Frontal cortex (tissue), 4 donors: ENCODE measurements at places on chromosomes 7 and 10.

DNA sequence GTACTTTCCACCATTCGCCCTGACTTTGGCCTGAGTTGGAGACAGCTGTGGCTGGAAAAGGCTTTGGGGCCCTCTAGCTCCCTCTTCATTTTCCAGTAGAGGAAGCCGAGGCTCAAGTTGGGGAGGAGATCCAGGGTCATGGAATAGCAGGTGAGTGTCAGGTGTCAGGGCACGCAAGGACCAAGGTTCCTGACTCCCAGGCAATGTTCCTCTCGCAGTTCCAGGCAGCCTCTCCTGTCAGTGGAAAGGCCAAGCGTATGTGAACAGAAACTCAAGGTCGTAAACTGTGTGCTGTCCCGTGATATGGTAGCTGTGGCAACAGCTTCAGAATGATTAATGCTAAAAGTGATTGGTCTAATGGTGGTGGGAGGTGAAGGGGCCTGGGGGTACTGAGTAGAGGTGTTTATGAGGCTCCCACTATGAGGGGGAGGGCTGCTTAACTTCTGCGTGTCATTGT lies 13.2 kb downstream of the ADAMTS14 start:
- DNase-seq: no peak

DNA sequence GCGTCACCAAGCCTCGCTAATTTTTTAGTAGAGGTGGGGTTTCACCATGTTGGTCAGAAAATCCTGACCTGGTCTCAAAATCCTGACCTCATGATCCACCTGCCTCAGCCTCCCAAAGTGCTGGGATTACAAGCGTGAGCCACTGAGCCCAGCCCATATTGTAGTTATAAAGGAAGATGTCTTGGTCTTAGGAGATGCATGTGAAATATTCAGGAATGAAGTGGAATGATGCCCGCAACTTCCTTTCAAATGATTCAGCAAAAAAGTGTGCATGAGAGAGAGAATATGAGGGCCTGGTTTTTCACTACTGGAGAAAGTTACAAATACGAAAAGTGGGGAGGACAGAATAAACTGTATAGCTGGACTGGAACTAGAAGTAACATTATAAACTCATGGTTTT lies 15.9 kb downstream of the TMEM209 start:
- no peak for DNase-seq

GRCh38 chr7:7920481-7920880 lies 48.1 kb upstream of the GLCCI1 start:
- no peak for DNase-seq

DNA sequence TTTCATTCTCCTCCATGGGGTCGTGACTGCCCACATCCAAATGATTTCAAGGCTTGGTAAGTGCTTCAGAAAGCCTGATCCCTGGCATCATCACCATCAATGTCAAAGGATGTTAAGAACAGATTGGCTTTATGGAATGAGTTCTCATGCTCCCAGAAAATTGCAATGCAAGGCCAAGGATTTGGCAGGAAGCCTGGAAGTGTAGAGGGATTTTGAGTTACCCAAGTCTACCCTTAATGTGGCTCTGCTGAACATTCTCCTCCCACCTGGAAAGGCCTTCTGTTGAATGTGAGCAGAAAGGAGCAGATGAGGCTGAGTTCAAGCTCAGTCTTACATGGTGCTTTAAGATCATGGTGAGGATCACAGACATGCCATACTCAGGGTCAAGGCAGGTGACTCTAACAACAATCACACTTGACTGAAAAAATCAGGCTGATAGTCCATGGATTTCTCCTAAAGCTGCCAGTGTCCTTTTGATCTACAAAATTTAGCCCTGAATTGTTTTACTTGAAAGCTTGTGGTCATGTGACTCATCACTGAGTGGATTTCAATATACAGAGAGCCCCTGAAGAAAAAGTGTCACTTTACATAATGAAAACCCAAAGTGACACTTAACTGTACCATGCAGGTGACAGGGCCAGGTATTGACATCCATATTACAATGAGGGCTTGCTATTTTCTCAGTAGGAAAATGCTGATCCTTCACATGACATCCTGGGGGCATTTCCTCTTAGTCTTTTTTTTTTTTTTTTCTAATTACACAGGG lies 111.1 kb upstream of the PDLIM1 start:
- DNase-seq: no peak

DNA sequence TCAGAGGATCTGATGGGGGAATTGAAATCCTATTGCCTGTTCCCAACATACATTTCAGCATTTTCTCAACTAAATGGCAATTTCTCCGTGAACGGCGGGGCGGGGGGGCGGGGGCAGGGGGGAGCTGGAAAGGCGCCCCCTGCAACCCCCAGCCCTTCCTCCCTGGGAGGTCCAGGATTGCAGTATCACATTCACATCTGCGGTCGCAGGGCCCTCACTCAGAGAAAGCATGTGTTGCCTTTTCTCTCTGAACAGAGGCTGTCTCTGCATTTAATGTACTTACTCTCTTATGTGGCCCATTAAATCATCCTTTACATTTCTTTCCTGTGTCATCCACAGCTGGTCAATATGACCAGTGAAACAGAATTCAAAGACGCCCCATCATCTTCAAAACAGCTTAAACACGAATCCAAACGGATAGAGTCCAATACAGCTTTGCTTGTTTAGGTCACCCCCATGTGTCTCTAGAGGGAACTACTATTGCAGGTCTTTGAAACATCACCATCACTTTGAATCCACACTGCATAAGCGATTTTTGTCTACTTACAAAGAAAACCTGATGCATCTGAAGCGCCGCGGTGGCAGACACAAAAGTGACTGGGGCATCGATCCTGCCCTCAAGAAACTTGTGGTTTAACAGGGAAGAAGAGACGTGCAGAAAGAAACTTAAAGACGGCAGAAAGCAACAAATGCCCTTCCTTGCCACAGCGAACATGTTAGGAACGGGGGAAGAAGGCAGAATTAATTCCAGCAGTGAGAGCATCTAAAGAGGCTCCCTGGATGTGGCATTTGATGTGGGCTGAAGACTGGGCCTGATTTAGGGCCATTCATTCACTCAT lies 17.0 kb upstream of the ECHDC3 start:
- peak; percentile 48 for DNase-seq

DNA sequence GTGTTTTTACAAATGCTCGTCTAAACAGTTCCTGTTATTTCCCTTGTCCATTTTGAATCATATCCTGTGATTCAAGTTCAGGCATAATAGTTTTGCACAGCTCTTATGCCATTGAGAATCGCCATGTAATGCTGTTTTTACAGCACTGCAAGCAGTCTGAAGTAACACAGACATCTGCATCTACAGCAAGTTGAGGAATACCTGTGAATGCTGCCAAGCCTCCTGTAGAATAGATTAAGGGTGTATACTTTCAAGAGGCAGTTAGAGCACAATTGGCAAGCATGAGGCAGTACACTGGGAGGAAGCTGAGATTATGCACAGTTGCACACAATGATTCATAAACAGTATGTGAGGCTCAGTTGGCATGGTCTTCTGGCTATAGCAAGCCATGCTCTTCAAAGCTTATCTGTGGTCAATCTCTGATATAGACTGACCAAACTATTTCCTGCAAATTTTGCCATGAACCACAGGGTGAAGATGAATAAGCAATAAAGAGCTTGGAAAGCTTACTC lies 121.9 kb upstream of the AKR1E2 start:
- no peak for DNase-seq

DNA sequence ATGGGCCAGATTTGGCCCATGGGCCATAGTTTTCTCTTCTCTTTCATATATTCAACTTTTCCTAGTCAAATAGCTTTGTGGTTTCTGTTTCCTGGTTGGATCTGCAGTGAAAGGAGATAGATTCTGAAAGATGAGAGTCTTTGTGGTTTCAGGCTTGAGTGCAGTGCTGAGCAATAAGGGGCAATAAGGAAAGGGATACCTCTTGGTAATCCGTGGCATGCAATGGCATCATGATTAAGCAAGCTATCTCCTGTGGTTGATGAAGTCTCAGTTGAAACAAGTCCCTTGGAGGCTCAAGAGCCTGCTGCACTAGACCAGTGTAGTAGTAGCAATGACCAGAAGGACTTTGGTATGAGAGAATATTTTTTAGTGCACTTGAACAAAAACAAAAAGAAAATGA lies 187.7 kb upstream of the CNTNAP2 start:
- no peak for DNase-seq

DNA sequence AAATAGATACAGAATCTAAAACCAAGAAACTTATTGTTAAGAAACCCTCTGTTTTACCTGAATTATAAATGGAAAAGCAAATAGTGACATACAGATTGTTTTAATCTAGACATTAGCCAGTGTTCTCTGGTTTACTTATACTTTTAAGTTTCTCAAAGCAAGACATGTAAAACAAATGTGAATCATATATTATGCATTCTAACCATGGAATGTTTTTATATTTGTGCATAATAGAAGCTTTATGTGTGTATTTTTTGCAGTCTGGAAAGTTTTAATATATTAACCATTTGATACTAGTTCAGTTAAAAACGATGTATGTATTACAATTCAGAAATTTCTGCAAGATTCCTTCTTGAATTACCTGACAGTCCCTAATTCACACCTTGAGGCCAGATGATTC lies 150.6 kb upstream of the TMEM72 start:
- DNase-seq: no peak

DNA sequence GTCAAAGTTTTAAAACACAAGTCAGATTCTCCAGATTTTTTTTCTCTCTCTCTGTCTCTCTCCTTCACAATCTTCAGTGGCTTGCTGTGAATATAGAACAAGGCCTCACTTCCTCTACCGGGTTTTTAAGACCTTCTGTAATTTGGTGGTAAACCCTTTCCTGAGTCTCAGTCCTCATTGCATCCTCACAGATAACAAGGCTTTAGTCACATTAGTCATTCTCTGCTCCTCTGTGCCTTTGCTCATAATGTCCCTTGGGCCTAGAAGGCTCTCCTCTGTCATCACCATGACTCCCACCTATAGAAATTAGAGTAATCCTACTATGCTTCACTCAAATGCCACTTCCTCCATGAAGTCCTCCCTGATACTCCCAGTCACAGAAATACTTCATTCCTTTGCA lies 172.7 kb upstream of the HPS1 start:
- no peak for DNase-seq

DNA sequence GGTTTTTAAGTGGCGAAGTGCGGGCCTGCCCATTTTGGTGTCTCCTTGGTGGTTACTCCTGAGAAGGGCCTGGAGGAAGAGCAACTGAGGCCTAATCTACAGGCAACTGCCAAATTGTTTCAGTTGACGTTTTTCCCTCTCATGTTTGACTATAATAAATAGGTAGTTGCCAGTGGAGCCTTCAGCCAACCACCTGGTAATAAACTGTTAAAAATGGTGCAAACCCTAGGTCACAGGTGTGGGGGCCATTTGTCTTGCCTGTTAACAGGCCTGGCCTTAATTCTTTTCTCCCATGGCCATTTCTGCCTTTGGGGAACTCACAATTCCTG lies 3.7 kb downstream of the IKZF1 start:
- DNase-seq: no peak

DNA sequence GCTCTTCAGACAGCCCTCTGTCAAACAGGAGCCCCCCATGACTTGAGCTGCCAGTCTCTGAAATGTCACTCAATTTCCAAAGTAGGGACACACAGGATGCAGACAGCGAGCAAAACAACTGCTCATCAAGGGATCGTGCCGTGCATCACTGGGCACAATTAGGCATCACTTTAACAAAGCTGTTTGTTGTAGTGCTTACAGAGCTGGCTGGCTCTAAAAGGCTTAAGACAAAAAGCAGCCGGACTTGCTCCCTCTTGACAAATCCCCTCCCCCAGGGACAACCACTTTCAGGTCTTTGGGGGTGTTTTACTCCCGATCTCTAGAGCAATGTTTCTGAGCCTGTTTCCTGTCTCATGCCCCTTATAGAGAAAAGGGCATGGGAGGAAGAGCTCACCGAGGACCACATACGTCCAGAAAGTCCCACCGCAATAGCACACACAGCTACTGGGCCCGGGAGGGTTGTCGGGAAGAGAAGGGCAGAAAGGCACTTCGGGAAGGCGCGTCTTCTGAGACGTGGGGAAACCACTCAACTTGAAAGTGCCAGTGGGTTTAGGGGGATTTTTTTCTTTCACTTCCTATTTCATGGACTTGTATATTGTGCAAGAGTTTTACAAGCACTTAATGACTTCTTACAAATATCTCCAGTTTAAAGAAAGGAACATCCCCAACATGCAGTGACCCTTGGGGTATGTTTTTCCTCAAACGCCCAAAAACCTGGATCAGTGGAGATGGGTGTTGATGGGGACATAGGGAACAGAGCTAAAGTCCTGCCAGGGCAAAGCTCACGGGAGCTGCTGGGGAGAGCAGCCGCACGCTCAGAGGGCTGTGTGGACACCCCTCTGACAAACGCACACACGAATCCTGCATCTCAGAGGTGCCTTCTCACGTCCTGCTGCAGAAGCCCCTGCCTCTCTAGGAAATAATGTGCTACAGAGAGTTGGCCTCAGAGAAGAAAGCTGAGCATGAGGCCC lies 27.1 kb downstream of the LRRC20 start:
- DNase-seq: no peak

DNA sequence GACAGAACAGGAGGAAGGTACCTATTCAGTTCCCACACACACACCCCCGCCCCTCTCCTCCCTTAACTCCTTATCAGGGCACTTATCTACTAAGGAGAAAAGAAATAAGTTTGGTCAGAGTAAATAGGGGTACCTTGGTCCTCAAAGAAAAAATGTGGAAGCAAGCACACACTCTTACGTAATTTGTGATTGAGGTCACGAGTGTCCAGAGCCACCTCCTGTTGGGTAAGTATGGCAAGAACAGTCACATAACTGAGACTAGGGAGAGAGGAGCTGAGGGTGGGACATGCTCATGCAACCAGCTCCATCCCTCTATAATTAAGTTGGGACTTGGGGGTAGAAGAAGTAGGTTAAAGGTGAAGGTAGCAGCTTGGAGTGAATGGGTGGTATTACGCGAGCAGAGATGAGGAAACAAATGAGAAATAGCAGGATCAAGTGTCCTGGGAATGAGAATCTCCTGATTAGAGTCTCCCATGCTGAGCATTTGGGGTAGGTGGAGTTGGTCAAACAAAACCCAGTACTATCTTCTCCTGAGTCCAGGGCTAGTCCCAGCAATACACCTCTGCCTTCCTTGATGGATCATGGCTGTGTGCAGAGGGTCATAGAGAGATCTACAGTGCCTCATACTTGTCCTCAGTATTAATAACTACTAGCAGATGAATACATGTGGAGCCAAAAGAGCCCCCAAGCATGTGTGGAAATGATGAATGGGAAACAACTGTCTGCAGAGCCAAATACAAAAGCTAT lies 77.1 kb downstream of the GSAP start:
- no peak for DNase-seq

DNA sequence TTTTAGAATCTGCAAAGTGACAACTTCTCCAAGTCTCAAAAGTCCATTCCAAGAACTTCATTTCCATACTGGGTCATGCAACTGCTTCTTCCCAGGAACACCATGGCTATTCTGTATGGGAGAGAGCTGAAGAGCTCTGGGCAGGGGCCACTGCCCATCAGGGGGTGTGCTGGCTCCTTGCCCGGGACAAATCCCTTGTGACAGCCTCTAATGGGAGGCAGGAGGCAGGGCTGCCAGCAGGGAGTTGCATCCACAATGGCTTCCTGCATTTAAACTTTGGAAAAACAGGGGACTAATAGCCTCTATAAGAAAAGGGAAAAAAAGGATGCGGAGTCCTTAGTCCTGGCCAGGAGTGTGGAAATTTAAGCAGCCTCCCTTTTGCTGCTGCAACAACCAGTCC lies 18.4 kb upstream of the FRMD4A start:
- peak; percentile 4 for DNase-seq
